ENCODE measurements at places on chromosomes 12 and 14.
A peak's percentile ranks its signal among the peaks of the same experiment; 100 is the strongest.

- no peak for DNase-seq
Measured at GRCh38 chr12:4356041-4356327, 23.5 kb downstream of the FGF23 start.

GRCh38 chr12:70270108-70270507, 26.9 kb downstream of the CNOT2 start:
- DNase-seq, result no peak

DNA sequence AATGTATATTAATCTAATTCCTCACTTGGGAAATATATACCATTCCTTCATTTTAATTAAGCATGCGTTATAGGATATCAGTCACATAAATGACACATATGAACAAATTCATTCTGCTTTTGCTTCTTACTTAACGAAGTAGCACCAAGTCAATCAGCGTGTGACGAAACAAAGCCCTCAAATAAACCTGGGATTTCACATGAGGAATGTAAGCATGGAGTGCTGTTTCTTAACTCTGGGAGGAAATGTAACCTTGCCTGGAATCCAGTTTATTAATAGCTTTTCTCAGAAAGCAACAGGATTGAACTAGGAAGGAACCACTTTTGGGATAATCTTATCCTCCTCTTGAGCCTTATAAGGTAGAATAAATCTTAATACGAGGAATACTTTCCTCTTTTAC, 72.0 kb downstream of the NIN start:
- DNase-seq, result no peak

DNA sequence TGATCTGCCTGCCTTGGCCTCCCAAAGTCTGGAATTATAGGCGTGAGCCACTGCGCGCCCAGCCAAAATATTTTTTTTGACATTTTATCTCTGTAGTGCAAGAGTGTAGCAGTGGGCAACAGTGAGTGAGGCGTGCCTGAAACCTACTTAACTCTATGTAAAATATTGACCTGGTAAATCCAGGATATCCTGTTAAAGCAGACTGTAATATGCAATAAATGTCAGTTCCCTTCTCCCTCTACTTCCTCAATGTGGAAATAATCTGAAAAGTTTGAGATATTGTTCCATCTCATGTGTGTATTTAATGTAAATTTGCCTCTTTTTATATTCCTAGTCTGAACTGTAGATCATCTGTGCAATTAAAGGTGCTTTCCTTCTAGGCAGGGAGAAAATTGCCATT, 9.5 kb upstream of the CDK17 start:
- no peak for DNase-seq

DNA sequence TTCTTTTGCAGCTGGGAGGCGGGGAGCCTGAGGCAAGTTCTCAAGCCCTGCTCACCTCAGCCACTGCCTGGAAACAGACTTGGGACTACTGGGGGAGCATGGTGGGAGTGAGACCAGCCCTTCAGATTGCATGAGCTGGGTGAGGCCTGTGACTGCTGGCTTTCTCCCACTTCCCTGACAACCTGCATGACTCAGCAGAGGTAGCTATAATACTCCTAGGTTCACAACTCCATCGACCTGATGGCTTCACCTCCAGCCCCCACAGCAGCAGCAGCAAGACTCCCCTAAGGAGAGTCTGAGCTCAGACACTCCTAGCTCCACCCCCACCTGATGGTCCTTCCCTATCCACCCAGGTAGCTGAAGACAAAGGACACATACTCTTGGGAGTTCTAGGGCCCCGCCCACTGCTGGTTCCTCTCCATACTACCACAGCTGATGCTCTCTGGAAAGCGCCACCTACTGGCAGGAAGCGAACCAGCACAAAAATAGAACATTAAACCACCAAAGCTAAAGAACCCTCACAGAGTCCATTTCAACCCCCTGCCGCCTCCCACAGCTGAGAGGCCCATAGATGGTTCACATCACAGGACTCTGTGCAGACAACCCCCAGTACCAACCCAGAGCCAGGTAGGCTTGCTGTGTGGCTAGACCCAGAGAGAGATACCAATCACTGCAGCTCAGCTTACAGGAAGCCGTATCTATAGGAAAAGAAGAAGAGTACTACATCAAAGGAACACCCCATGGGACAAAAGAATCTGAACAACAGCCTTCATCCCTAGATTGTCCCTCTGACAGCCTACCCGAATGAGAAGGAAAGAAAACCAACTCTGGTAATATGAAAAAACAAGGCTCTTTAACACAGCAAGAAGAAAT, 68.7 kb downstream of the RPAP3 start:
- DNase-seq, result no peak

- no peak for DNase-seq
Measured at GRCh38 chr12:70045036-70045435, 198.2 kb upstream of the CNOT2 start.

GRCh38 chr14:30607156-30607780, 14.9 kb upstream of the SCFD1 start:
- DNase-seq, result no peak

DNA sequence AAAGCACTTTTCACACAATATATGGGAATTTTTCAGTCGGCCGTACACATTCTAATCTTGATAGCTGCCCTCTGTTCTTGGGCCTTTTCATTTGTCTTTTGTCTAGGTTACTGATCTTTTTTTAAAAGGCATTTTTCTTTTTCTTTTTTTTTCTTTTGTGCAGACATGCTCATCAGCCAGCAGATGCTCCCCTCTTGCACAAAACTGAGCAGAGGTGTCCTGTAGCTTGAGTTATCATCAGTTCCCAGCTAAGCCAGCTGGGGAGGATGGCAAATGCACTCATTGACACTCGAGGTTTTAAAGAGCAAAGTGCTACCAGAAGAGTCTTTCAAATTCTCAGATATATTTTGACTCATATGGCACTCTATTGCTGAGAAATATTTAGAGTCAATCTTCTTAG, 913.9 kb upstream of the SEL1L start:
- peak; percentile 5 for DNase-seq

- DNase-seq, result no peak
Measured at GRCh38 chr14:89624500-89625156, 207.6 kb upstream of the FOXN3 start.

- no peak for DNase-seq
Measured at GRCh38 chr14:101250336-101250947, 310.9 kb upstream of the DIO3 start.

- DNase-seq, result no peak
Measured at GRCh38 chr12:57679697-57680096, 14.2 kb upstream of the OS9 start.

DNA sequence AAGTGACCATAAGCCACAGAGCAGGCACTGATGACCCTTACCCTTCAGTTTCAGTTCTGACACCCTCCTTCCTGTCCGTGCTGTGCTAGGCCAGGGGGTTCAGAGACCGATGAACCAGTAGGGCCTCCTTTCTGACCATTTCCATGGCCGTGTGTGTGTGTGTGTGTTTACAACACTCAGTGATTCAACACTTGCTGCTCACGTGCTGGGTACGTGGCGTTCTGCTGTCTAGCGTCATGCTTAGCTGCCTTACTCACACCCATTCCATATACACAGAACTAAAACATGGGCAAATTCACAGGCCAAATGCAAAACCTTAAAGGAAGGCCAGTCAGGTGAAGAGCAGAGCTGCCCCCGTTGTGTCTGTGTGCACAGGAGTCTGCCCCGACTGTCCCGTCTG, 67.5 kb downstream of the DNAH10 start:
- no peak for DNase-seq

GRCh38 chr12:28171356-28172060, 18.7 kb upstream of the CCDC91 start:
- DNase-seq, result no peak

GRCh38 chr12:113190761-113191160, 5.2 kb downstream of the RITA1 start:
- no peak for DNase-seq

DNA sequence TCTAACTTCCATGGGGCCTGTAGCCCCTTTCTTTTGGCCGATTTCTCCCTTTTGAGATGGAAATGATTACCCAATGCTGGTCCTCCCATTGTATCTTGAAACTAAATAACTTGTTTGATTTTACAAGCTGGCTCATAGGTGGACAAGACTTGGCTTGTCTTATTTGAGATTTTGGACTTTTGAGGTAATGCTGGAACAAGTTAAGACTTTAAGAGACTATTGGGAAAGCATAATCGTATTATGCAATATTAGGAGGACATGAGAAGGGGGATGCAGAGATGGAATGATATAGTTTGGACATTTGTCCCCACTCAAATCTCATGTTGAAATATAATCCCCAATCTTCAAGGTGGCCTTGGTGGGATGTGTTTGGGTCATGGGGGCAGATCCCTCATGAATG, 49.2 kb upstream of the LYZ start:
- DNase-seq, result no peak

GRCh38 chr12:123085066-123085465, 65.8 kb downstream of the PITPNM2 start:
- DNase-seq, result no peak

- DNase-seq, result no peak
Measured at GRCh38 chr12:92030618-92031017, 115.0 kb downstream of the BTG1 start.

GRCh38 chr12:99609455-99610181, 37.9 kb upstream of the GARIN6 start:
- no peak for DNase-seq

GRCh38 chr14:68208626-68209317, 389.2 kb downstream of the RAD51B start:
- no peak for DNase-seq

GRCh38 chr12:113109872-113110599, 25.5 kb downstream of the RASAL1 start:
- no peak for DNase-seq

GRCh38 chr12:111155521-111155920, 213.4 kb downstream of the PHETA1 start:
- DNase-seq, result no peak

- DNase-seq, result peak; percentile 11
Measured at GRCh38 chr14:78131616-78132015, 38.6 kb upstream of the NRXN3 start.

GRCh38 chr12:83052890-83053541, 366.3 kb downstream of the TMTC2 start:
- no peak for DNase-seq

- no peak for DNase-seq
Measured at GRCh38 chr12:29066011-29066588, 83.0 kb upstream of the FAR2 start.

DNA sequence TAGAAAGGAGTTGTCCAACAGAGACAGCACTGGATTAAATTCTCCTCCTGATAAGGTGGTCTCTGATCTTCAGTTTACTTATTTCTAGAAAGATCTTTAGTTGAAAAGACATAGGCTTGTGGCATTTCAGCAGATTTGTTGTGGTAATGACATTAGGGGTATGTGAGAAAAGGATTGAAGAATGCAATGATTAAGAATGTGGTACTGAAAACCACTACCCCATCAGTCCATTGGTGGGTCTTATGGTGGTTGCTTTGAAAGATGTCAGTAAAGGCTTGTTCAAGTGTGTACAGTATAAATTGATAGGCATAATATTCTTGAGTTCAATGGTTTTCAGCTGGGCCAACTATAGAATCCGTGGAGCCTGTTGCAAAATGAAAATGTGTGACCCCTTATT, 10.8 kb downstream of the PPFIBP1 start:
- DNase-seq, result no peak

GRCh38 chr12:7837366-7837765, 35.3 kb downstream of the SLC2A14 start:
- DNase-seq, result no peak

DNA sequence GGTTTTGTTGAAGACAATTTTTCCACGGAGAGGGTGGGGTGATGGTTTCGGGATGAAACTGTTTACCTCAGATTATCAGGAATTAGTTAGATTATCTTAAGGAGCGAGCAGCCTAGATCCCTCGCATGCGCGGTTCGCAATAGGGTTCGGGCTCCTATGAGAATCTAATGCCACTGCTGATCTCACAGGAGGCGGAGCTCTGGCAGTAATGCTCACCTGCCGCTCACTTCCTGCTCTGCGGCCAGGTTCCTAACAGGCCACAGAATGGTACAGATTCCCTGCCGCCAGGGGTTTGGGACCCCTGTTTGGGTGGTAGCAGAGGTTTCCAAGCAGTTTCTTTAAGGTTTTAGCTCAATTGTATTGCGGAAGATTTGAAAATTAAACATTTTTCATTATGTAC, 439.8 kb upstream of the OR4E1 start:
- no peak for DNase-seq

- DNase-seq, result no peak
Measured at GRCh38 chr14:105139831-105140239, 28.7 kb downstream of the JAG2 start.

DNA sequence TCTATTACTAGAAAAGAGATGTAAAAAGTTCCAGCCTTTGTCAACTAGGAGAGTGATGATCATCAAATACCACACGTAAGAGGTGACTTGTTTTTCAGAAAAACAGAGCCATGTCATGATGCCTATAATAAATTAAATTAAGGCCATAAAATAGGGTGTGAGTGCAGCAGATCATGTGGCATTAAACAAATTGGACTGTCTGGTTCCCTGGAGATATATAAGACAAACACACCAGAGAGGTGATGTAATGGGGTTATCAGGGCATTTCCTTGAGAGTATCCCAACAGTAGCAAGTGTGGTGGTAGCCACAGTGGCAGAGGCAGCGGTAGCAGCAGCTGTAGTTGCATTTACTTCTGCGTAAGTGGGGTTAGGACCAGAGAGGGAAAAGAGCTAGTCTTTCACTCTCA, 14.6 kb upstream of the GALNT6 start:
- DNase-seq, result no peak

DNA sequence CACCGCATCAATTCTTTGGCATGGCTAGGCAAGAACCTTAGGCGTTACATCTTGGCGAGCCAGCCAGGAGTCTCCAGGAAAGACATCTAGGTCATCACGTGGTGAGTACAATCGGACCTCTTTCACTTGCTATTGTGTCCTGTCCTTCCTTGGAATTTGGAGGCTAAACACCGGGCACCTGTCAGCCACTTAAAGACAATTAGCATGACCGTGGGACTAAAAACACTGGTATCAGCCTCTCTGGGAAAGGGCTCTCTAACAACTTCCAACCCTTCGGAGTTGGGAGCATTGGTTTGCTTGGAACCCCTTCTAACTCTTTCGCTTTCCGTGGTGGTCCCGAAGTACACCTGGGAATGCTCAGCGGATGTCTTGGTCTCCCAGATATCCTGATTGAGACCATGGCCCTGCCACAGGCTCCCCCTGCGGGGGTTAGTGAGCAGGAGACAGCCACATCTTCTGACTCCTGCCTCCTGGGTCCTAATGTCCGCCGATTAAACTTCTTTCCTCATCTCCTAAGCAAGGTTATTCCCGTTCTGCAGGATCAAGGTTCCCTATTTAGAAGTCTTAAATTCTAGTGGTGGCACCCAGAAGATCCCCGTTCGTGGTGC, 971.7 kb downstream of the FSCB start:
- DNase-seq, result no peak

DNA sequence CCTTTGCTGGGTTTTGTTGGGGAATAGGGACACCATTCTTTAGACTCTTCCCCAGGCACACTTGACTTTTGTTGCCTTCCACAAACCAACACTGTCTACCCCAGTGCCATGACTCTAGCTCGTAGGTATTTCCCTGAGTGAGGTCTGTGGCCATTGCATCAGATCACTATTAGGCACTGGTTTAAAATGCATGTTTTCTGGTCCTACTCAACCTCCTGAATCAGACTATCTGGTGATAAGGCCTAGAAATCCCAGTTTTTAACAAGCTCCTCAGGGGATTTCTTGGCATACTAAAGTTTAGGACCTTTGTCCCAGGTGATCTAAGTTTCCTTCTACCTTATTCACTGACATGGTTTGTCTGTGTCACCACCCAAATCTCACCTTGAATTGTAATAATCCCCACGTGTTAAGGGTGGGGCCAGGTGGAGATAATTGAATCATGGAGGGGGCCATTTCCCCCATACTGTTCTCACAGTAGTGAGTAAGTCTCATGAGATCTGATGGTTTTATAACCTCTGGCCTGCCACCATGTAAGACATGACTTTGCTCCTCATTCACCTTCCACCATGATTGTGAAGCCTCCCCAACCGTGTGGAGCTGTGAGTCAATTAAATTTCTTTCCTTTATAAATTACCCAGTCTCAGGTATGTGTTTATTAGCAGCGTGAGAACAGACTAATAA, 87.8 kb upstream of the PSMC1 start:
- DNase-seq, result no peak

Data from anterior cingulate cortex (tissue), 58 donors.